ENCODE measurements at places on chromosomes 7 and 10. TPM values are rescaled to one million over a fixed set of nuclear protein-coding genes. Genes with fewer than 3 reads are reported as not detected.

DNA sequence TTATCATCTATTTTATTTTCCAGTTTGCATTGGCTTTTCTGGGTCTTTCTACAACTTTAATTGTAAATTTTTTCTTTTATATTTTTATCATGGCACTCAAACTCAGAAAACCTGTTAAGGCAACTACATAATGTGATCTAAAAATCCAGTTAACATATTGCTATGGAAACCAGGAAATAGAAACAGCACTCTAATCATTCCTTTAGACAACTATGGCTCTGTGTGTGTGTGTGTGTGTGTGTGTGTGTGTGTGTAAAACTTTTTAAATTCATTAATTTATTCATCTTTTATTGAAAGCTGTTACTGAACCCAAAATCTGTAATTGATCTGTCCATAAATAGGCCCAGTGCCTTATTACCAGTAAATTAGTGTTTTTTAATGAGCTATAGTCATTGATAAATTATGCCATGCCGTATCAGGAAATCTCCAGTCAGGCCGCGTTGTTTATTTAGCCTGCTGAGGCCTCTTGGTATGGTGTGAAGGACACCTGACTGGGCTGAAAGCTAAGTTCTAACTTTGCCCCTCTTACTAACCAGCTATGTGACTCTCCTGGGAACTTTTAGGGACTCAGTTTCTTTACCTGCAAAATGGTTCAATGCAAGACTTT lies 1.5 kb upstream of the MET start:
- no peak overlapping the region for H3K4me3 ChIP-seq
- H3K27me3 ChIP-seq = no peaks in the 10 kb centered on the region

DNA sequence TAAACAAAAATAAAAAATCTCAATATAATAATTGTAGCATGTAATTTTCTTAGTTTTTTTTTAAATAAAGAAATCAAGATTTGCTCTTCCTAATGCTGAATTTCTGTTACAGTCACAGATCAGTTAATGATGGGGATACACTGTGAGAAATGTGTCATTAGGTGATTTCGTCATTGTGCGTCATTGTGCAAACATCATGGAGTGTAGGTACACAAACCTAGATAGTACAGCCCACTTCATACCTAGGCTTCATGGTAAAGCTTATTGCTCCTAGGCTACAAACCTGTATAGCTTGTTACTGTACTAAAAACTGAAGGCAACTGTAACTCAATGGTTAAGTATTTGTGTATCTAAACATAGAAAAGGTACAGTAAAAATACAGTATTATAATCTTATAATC lies 74.4 kb upstream of the LSM8 start:
- H3K36me3 ChIP-seq = no peaks in the 10 kb centered on the region
- H3K27ac ChIP-seq = no peak overlapping the region
- no peak for DNase-seq

DNA sequence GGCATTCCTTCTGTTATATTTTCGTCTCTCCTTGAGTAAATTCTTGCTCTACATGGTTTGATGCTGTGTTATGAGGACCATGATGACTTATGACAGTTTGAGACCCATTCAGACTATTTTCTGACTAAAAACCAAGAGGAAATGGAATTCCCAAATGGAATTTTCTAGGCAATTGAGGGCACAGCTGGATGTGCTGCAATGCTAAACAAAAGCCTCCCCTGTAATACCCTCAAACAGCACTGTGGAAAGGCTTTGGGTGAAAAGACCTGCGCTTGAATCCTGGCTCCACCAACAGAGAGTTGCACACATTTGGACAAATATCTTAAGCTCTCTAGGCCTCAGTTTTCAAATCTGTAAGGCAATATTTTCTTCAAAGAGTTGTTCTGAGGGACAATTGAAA lies 129.1 kb downstream of the PRKG1 start:
- DNase-seq = no peak
- no peak overlapping the region for H3K27ac ChIP-seq
- H3K4me3 ChIP-seq = no peak overlapping the region
- H3K36me3 ChIP-seq = no peaks in the 10 kb centered on the region

The PAX4 gene
- total RNA-seq = not detected

- no peaks in the 10 kb centered on the region for H3K36me3 ChIP-seq
- H3K27me3 ChIP-seq = no peaks in the 10 kb centered on the region
- H3K4me3 ChIP-seq = no peak overlapping the region
- DNase-seq = no peak
- no peak overlapping the region for H3K27ac ChIP-seq
These were observed 140.7 kb downstream of the SND1 start for GRCh38 chr7:127792528-127793342.

The CTTNBP2 gene
- 0.25 TPM for total RNA-seq

DNA sequence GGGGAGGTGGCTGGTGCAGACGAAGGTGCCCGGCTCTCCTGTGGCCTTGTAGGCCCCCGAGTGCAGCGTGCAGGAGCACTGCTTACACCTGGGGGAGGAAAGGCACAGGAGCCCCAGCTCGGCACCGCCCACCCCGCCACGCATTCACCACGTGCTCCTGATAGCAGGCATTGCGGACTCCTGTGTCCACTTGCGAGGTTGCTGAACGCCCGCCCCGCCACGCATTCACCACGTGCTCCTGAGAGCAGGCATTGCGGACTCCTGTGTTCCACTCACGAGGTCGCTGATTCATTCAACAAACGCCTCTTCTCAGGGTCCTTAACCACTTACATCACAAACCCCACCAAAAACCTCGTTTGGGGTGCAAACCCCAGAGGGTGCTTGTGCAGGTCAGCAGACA lies 13.9 kb downstream of the MICALL2 start:
- H3K4me3 ChIP-seq = no peak overlapping the region
- H3K4me1 ChIP-seq = no peaks in the 10 kb centered on the region
- H3K27ac ChIP-seq = no peak overlapping the region
- DNase-seq = no peak

The RNF32 gene
- total RNA-seq = not detected

GRCh38 chr7:134903073-134903790 lies 83.1 kb upstream of the AGBL3 start:
- H3K4me1 ChIP-seq = no peaks in the 10 kb centered on the region
- no peak overlapping the region for H3K4me3 ChIP-seq
- DNase-seq = no peak
- H3K27ac ChIP-seq = no peak overlapping the region
- H3K27me3 ChIP-seq = no peaks in the 10 kb centered on the region
- peaks cover 13% of the 10 kb centered on the region for H3K36me3 ChIP-seq

The AGFG2 gene
- total RNA-seq = 36.3 TPM

DNA sequence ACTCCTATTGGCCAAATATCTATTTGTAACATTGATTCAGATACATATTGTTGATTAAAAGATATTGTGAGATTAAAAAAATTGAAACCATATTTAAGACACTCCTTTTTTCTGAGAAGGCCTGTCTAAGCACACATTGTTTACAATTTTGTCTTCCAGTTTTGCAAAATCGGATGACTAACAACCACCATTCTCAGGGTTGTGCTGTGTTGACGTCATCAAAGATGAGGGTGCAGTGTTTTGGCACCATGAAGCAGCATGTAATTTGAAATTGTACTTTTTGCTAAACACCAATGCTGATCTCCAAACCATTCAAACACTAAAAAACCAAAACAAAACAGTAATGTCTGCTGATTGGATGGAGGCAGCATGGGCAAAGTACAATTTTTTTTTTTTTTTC lies 7.4 kb downstream of the CREB5 start:
- DNase-seq = no peak
- no peak overlapping the region for H3K4me3 ChIP-seq
- H3K27ac ChIP-seq = no peak overlapping the region
- H3K4me1 ChIP-seq = no peaks in the 10 kb centered on the region
- H3K27me3 ChIP-seq = peaks cover 2% of the 10 kb centered on the region

GRCh38 chr10:42637648-42638054 lies 719 bp downstream of the ZNF33B start:
- peaks cover 2% of the 10 kb centered on the region for H3K27me3 ChIP-seq
- peak overlapping the region; percentile 42 for H3K27ac ChIP-seq
- H3K4me1 ChIP-seq = peaks cover 8% of the 10 kb centered on the region
- peak overlapping the region; percentile 15 for H3K4me3 ChIP-seq

GRCh38 chr10:24465124-24465874 lies 256.4 kb downstream of the KIAA1217 start:
- H3K36me3 ChIP-seq = no peaks in the 10 kb centered on the region
- no peak overlapping the region for H3K27ac ChIP-seq
- H3K4me1 ChIP-seq = peaks cover 6% of the 10 kb centered on the region
- no peak for DNase-seq

The AMZ1 gene
- total RNA-seq = not detected

The GCC1 gene
- 15.5 TPM for total RNA-seq

- H3K27me3 ChIP-seq = no peaks in the 10 kb centered on the region
- peaks cover 10% of the 10 kb centered on the region for H3K36me3 ChIP-seq
- no peak overlapping the region for H3K4me3 ChIP-seq
- peak; percentile 63 for DNase-seq
- peak overlapping the region; percentile 49 for H3K27ac ChIP-seq
These were observed 16.1 kb downstream of the GPR146 start for GRCh38 chr7:1060315-1061072.

GRCh38 chr10:5442065-5442989 lies 30.0 kb downstream of the NET1 start:
- peak; percentile 78 for DNase-seq
- peaks cover 5% of the 10 kb centered on the region for H3K36me3 ChIP-seq
- no peak overlapping the region for H3K4me3 ChIP-seq
- H3K27ac ChIP-seq = no peak overlapping the region
- peaks cover 4% of the 10 kb centered on the region for H3K4me1 ChIP-seq

The TMEM254 gene
- 10.1 TPM for total RNA-seq

Measured in endothelial cell of umbilical vein (primary cell).